Keratinocyte (primary cell): ENCODE measurements at places on chromosomes 12 and 14. TPM values are rescaled to one million over a fixed set of nuclear protein-coding genes. Genes with fewer than 3 reads are reported as not detected.

KRT77 gene
- 0.54 to 4.6 TPM (median 1.3 TPM) in 3 replicates for polyA plus RNA-seq

FOXG1 gene
- polyA plus RNA-seq = not detected in 3 replicates

GMFB gene
- 21.6 to 50.5 TPM (median 27.3 TPM) in 3 replicates for polyA plus RNA-seq

CLEC4D gene
- not detected in 3 replicates for polyA plus RNA-seq

GRCh38 chr12:108193917-108194316 lies 64.8 kb downstream of the WSCD2 start:
- no peak for DNase-seq

GRCh38 chr14:105050551-105050897 lies 14.7 kb downstream of the GPR132 start:
- DNase-seq = no peak

DNA sequence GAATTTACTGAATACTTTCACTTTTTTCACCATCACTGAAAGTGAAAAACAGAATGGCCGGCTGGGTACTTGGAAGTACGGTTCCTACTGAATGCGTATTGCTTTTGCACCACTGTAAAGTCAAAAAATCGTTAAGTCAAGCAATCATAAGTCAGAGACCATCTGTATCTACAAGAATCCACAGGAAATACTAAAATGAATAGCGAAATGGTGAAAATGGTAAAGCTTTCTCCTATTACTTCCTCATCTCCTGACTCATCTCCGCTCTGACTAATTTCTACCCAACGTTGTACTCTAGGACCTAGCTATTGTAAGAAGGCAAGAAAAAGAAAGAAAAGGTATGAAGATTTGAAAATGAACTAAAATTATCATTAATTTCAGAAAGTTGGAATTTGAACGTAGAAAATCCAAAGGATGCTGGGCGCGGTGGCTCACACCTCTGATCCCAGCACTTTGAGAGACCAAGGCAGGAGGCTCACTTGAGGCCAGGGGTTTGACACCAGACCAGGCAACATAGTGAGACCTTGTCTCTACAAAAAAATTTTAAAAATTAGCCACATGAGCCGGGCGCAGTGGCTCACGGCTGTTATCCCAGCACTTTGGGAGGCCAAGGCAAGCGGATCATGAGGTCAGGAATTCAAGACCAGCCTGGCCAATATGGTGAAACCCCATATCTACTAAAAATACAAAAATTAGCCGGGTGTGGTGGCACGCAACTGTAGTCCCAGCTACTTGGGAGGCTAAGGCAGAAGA lies 5.3 kb upstream of the CDCA4 start:
- DNase-seq = no peak

DNA sequence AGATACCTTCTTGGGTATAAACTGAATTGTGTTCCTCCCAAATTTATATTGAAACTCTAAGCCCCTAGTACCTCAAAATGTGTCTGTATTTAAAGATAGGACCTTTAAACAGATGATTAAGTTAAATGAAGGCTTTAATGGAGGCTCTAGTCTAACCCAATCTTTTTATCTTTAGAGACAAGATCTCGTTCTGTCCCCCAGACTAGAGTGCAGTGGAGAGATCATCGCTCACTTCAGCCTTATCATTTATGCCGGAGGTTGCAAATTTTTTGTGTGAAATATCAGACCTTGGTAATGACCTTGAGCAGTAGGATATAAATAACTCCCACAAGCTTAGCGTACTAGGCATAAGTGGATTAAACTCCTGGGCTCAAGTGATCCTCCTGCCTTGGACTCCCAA lies 81.8 kb downstream of the C14orf132 start:
- DNase-seq = no peak

DNA sequence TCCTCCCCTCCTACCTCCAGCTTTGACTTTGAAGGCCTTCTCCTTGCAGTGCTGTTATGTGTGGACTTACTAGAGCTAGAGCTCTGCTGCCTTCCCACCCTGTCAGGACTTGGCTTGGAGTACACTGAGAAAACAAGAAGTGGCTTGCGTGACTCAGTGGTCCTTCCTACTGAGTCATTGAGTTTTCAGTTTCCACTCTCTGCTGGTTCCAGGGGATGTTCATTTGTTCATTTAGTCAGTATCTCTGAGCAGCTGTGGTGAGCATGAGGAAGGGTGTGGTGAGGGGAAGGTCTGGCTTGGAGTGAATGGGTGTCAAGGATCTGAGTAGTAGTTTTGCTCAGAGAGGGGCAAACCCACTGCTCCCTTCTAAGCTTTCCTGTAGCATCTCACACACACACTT lies 17.2 kb upstream of the ELK3 start:
- no peak for DNase-seq

DNA sequence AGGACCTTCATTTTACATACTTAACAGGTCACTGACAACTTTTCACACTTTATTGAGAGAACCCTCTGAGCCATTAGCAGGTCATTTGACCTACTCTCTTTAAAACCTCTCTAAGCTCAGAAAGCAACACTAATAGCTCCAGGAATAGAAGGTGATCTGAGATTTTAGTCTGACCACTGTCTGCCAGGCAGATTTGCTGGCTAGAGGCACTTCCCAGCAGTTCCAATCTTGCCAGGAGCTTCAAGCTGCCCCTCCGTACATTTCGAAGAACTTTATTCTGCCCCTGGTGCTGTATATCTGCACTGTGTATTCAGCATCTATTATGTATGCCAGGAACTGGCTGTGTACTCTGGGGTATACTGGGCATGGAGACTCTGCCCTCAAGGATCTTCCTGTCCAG lies 56.3 kb downstream of the GPHB5 start:
- no peak for DNase-seq

GRCh38 chr12:52005903-52006703 lies 643 bp upstream of the TAMALIN start:
- no peak for DNase-seq

DNA sequence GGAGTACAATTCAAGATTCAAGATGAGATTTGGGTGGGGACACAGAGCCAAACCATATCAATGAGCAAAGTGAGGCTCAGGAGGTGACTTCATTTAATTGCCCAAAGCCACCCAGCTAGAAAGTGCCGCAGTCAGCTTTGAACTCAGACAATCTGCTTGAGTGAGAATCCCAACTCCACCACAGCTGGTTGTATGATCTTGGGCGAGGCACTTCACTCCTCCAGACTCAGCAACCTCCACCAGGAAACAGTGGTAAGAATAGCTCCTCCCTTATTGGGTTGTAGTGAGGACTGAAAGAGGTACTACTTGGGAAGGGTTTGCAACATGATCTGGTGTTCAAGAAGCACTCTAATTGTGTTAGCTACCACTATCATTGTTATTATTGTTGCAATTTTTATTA lies 129.2 kb upstream of the RFLNA start:
- no peak for DNase-seq

GRCh38 chr12:120394483-120395367 lies 25.8 kb upstream of the MSI1 start:
- no peak for DNase-seq

DNA sequence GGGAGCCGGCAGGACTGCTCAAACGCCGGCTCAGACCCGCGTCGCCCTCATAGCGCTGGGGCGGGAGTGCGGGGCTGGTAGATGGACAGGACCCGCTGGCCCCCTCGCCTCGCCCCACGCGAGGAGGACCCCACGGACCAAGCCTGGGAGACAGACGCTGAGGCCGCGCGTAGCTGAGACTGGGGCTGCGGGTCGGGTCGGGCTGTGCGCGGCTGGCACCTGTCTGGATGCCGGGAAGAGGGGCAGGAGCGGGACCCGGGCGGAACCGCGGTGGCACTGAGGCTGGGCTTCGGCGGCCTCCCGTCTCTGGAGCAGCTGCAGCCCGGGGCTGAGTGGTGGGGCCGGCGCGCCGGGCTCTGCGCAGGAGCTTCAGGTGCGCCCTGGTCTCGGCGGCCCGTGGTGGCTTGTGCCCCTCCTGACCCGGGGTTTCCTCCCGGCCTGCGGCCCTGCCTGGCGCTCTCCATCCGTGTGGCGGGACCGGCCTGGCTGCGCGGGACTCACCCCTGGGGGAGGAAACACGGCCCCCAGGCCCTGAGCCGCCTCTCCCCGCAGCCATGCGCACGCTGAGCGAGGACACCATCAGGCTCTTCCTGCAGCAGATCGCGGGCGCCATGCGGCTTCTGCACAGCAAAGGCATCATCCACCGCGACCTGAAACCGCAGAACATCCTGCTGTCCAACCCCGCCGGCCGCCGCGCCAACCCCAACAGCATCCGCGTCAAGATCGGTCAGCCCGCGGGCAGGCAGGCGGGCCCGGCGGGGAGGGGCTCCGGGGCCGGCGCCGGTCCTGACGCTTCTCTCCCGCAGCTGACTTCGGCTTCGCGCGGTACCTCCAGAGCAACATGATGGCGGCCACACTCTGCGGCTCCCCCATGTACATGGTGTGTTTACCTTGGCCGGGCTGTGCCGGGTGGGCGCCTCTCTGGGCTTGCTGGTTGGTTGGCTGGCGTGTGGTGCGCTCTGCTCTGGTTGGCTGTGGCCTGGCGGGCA lies 14.0 kb downstream of the ULK1 start:
- DNase-seq = no peak

- DNase-seq = no peak
These were observed 14.9 kb upstream of the RESF1 start for GRCh38 chr12:31944299-31944698.

GRCh38 chr12:16506394-16506793 lies 99.6 kb downstream of the LMO3 start:
- DNase-seq = no peak

DNA sequence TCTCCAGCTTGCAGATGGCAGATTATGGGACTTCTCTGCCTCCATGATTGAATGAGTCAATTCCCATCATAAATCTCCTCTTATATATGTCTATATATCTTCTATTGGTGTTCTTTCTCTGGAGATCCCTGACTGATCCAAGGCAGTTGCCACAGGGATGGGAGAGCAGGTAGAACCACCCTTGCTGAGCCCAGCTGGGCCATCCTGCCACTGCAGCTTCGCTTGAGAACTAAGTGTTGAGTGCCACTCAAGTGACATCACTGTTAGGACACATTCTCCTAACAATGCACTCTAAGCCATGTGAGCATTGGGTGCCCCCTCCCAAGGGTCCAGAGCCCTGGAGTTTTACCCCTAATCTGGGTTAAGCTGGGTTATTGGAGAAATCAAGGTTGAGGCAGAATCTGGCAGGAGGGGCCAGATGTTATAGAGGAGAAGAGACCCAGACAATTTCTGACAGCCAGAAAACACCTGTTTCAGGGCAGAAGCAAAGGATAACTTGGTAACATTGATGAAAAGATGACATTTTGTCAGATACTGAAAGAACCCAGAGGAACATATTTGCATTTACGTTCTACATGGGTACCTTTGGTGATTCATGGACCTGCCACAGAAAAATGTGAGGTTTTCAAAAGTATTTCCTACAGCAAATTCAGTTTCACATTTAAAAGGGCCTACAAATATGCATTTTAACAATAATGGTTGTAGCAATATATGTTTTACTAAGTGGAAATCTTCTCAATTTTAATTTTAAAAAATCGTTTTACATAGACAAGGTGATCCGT lies 57.2 kb upstream of the MAX start:
- DNase-seq = no peak

DNA sequence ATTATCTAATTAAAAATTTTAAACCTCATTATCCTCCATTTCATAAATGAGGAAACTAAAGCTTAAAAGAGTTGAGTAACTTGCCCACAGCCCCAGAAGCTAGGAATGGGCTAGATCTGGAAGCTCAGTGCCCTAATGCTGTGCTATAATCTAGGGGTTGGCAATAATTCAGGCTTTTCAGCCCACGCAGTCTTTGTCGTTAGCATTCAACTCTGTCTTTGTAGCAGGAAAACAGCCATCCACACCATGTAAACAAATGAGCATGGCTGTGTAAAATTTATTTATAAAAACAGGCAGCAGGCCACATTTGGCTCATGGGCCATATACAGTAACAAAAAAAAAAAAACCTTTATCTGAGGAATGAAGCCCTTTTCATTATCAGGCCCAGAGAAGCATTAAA lies 92.4 kb upstream of the OVCH1 start:
- DNase-seq = no peak

GRCh38 chr14:46651526-46652144 lies at the start of gene RPL10L:
TSS of gene RPL10L (minus strand) at chr14:46651781. CDS start at chr14:46651736, 45 bp downstream.
- no peak for DNase-seq

DNA sequence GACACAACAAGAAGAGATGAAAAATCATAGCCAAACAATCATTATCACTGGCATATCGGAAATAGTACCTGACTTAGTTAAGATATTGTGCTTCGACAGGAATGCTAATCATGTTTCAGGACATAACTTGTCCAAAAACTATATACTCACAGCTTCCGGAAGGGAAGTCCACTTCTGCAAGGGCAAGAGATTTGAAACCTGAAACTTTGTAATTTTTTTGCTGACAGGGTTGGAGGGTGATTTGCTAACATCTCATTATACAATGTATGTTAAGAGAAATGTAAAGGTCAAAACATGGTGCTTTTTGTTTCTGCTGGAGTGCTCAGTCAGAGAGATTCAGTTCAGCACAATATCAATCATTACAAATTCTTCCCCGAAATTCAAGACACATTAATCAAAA lies 200.3 kb downstream of the CNTN1 start:
- DNase-seq = no peak

- DNase-seq = no peak
These were observed 16.4 kb upstream of the PRIMA1 start for GRCh38 chr14:93804654-93805053.

DNA sequence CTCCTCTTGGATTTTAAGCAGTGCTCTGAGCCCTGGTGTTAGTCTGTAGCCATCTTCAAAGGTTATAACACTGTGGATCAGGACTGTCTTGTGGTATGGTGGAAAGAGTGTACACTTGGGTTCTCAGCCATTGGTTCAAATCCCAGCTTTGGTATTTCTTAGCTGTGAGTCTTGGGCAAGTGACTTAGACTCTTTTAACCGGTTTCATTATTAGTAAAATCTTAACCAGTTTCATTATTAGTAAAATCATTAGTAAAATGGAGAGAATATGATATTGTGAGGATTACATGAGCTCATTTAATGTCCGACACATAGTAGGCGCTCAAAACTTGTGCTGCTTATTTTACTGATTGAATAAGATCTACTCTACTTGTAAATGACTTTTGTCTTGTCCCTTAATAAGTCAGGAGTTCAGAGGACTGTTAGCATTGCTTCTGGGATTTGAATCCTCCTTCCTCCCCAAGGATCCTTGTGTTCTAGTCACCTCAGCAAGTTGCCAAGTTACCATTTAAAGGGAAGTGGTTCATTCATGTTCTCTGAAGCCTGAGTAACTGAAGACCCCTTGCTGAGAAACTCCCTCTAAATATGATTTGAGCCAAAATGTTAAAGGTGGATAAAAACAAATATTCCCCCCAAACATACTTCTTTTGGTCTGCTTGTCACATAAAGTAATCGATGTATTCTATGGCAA lies 12.4 kb downstream of the TTLL5 start:
- DNase-seq = no peak

GRCh38 chr12:66074561-66074960 lies 56.0 kb downstream of the LLPH start:
- no peak for DNase-seq

DNA sequence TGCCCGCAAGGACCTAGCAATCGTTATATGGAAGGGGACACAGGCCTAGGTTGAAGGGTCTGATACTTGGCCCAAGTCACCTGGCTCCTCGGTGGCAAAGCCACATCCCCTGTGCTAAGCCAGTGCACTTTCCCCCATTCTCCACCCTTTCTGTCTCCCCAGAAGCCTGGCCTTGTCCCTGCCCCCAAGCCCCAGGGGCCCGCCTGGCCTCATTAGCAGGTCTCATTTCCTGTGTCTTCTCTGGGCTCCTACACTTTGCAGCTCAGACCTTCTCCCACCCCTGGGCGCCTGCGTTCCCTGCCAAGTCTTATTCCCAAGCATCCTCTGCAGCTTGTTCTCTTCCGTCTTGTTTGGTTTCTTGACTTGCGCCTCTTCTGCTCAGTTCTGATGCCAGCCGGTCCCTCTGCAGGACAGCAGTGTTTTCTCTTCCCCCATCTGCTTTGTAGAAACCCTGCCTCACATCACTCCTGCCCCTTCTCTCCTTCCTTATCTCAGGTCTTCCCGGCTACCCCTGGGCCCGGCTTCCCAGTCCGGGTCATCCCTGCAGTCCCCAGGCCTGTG lies 66.7 kb downstream of the SLC24A4 start:
- DNase-seq = no peak
